Activated T-helper 9 cell treated with anti-CD3 and anti-CD28 coated beads, Interleukin-2, amount 50 U/mL, for 16 hours (primary cell): ENCODE measurements at places on chromosomes 7 and 10.

GRCh38 chr7:7765422-7765821 is 47.0 kb upstream of the RPA3 start:
- no peak for DNase-seq

GRCh38 chr10:132702601-132703418 is 83.1 kb downstream of the NKX6-2 start:
- no peak for DNase-seq

GRCh38 chr10:122911889-122912484 is 1.6 kb downstream of the FAM24A start:
- peak; percentile 9 for DNase-seq

DNA sequence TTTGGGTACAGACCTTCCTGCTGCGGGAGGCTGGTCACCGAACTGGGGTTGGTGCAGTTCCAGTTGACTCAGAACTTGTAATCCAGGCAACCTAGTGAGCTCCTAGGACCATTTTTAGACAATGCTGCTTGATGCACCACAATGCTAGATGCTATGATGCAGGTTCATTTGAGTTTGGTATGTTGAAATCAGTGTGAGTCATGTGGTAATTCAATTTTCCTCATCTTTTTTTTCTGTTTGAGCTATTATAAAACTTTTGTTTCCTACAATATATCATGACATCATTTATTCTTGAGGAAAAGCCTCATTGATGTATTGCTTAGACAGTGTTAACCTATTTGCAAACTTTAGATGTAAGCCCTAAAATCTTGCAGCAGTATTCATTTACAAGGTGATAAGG is 40.9 kb upstream of the MTPN start:
- no peak for DNase-seq
